ENCODE measurements at places on chromosomes 5 and 9.

GRCh38 chr9:1050125-1050895 is at the start of gene DMRT2:
TSS of gene DMRT2 (plus strand) at chr9:1050357. CDS start at chr9:1051614, 1,257 bp downstream.
- peak; percentile 80 for DNase-seq

DNA sequence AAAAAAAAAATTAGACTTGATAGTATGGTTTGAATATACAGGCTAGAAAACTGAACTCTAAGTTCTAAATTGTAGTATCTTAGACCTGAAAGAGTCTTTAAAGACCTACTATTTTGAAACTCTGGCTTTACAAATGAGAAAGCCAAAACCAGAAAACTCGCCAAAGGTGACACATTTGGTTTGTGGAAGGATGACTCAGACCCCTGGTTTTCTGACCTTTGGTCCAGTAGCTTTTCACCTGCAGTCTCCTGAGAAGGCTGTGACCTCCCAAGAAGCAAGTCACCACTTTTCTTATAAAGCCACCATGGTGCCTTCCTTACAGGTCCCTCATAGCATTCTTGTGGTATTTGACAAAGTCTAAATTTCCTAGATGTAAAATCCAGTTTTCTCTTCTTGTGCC is 102.1 kb upstream of the CEP78 start:
- no peak for DNase-seq

DNA sequence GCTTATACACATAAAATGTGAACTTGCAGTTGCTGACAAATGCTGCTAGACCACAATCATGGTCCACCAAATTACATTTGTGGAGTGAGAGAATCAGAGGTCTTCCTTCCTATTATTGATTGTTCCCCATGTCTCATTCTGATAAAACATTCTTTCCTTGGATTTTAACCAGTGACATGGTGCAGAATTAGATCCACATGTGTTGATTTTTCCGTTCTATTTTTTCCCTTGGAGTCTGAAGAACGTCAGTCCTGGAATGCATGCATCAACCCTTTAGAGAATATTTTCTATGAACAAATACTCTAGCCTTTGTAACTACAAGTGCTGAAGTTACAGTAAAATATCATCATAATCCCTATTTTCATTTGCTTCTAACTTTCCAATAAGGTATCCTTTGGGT is 170.7 kb upstream of the SPRY4 start:
- DNase-seq: no peak

GRCh38 chr9:129640871-129641749 is 841 bp downstream of the ASB6 start:
- no peak for DNase-seq

DNA sequence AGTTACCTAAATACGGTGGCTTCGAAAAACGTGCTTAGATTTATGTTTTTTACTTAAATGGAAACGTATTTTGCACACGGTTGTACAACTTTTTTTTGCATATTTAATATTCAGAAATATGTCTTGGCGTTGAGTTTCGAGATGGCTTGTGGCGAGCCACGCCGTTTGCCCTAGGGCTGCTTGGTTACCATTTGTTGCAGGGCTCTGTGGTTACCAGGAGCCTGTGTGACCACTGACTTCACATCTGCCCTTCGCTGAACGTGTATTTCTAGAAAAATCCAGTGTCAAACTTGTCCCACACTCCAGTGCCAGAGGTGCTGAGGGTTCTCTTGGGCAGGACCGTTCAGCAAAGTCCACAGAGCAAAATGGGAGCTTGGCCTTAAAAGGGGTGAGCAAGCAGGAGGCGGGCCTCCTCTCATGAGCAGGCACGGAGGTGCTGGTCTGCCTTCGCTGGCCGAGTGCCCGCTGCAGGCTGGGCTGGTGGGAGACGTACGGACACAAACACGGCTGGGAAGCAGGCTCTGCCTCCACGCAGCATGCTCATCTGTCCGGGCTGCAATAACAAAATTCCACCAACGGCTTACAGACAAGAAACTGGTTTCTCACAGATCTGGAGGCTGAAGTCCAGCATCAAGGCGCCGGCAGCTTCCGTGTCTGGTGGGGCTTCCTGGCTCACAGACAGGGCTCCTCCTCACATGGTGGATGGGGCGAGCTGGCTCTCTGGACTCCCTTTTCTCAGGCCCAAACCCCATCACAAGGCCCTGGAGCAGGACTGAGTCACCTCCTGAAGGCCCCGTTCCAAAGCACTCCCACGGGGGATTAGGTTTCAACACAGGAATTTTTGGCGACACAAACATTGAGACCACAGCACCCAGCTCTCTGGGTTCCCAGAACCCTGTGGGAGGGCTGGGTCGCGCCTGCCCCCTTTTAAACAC is 5.4 kb downstream of the MRPL36 start:
- no peak for DNase-seq

- DNase-seq: no peak
Observed at GRCh38 chr9:130454096-130454811, 9.5 kb downstream of the ASS1 start.

DNA sequence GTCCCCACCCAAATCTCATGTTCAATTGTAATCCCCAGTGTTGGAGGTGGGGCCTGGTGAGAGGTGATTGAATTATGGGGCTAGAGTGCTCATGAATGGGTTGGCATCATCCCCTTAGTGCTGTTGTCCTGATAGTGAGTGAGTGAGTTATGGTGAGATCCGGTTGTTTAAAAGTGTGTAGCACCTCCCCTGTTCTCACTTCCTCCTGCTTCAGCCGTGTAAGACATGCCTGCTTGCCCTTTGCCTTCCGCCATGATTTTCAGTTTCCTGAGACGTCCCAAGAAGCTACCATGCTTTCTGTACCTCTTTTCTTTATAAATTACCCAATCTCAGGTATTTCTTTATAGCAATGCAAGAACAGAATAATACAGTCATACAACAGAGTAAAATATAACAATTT is 742 bp upstream of the LECT2 start:
- DNase-seq: no peak

DNA sequence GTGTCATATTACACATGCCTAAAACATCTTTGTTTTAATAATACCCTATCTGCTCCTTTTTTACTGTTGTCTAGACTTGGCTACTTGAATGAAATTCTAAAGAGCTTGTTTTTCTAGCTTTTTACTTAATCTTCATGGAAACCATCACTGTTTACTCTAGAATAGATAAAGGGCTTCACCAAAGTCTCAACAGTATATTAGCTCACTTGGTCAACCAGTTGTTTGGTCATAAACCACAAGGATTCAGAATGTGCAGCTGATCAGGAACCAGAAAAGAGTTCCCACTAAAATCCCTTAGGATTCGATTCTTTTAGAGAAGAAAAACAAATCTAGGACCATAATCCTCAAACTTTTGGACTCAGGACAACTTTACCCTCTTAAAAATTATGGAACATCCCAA is 38.0 kb downstream of the CDO1 start:
- DNase-seq: no peak

- DNase-seq: no peak
Observed at GRCh38 chr5:94870511-94871183, 252.2 kb downstream of the SLF1 start.

GRCh38 chr9:37329576-37329975 is 92.9 kb upstream of the GRHPR start:
- no peak for DNase-seq

DNA sequence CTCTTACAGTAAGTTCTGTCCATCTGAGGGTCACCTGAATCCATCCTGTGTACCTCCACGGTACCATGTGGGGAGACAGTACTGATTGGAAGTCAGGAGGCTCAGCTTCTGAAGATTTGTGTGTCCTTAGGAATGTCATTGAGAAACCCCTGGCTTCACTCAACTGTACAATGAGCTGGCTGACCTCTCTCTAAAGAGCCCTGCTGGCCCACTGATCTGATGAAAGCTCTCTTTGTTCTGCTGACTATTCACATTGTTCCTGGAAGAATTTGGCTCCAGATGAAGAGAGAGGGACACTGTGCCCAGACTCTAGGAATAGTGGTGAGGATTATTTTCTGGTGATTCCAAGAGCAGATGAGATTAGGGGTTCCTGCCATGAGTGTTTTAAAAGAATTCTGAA is 141.2 kb downstream of the LURAP1L start:
- DNase-seq: peak; percentile 29

- no peak for DNase-seq
Observed at GRCh38 chr9:18343784-18344183, 130.2 kb upstream of the ADAMTSL1 start.

DNA sequence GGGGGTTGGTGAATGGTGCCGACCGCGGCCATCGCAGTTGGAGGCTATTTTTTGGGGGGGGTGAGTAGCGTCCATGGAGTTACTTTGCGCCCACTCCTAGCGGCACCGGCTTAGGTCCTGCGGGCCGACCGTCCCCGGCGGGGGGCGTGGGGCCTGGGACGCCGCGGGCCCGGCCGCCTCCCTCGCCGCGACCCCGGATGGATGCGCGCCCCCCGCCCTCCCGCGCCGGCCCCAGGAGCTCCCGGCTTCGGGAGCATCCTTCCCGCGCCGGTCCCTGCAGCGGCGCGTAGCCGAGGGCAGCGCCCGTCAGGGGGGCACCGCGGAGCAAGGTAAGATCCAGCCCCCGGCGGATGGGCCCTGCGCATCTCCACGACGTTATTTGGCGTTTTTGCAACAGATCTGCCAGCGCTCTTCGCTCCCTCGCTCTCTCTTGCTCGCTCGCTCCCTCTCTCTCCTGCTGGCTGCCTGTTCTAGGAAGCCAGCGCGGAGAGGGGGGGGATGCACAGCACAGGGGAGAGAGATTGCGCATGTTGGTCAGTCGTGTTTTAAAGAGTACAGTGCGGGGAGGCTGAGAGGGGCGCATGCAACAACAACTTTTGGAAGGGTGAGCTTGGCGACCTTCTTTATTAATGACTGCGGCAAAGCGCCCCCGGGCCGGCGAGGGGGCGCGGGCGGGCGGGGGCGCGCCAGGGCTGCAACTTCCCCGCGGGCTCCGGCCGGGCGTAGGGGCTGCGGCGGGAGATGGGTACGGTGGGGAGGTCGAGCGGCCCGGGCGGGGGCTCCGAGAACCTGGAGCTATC is 413 bp downstream of the JADE2 start:
- DNase-seq: peak; percentile 48

DNA sequence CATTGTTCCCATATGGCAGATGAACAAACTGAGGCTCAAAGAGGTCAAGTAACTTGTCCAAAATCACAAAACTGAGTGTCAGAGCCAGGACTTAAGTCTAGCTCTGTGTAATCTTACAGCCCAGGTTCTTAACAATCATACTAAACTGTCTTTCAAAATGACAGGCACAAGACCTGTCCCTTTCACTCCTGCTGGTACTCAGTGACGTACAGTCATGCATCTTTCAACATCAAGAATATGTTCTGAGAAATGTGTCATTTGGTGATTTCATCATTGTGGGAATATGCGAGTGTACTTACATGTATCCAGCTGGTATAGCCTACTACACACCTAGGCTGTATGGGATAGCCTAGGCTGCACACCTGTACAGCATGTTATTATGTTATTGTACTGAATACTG is 646.8 kb upstream of the WWC1 start:
- no peak for DNase-seq

- DNase-seq: no peak
Observed at GRCh38 chr5:16567365-16567764, 49.4 kb downstream of the RETREG1 start.

- DNase-seq: no peak
Observed at GRCh38 chr5:81428861-81429260, 34.9 kb upstream of the ACOT12 start.
